ENCODE measurements at places on chromosomes 4 and X.
A peak's percentile ranks its signal among the peaks of the same experiment; 100 is the strongest.

DNA sequence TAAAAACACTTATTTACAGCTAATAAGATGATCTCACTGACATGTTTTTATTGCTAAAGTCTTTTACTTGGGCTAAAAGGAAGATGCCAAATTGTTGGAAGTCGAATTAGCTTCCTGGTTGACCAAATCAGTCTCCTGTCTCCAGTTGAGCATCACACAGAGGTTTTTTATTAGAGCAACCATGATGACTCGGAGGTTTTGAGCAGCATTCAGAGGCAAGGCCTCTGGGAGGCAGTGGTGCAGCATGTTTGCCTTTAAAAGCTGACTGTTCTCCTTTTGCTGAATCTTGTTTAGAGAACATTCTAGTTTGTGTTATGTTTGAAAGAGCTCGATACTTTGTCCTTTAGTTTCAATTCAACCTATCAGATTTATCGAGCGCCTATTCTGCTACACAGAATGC lies 2.1 kb downstream of the UCHL1 start:
- DNase-seq = peak; percentile 12

GRCh38 chr4:14434483-14434882 lies 567.8 kb upstream of the CPEB2 start:
- no peak for DNase-seq

DNA sequence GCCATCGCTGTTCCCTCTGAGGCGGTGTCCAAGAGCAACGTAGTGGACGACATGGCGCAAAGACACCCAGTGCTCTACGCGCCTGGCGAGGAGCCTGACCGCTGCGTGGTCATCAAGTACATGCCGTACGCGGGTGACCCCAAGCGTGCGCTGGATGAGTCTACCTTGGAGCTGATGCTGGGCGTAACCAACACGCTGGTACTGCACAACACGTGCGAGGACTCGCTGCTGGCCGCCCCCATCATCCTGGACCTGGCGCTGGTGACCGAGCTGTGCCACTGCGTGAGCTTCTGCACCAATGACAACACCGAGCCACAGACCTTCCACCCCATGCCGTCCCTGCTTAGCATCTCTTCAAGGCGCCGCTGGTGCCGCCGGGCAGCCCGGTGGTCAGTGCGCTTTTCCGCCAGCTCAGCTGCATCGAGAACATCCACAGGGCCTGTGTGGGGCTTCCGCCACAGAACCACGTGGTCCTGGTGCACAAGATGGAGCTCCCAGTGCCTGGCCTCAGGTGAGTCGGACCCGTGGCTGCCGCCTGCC lies 129.0 kb downstream of the ANAPC4 start:
- no peak for DNase-seq

DNA sequence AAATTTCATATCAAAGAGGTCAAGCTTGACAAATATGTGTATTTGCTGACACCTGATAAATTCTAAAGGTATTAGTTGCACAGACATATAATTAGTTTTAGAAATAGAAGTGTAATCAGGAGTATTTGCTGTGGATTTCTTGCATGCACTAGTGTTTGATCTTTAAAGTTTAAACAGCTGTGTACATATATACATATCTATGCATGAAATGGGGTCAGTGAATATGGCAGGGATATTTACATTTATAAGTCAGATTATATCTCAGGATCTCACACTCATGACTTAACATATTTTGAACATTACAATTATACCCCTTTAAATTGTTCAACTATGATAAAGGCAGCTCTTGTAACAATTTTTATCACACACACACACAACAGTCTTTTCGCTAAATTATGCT lies 547.4 kb upstream of the ACTRT1 start:
- DNase-seq = no peak

DNA sequence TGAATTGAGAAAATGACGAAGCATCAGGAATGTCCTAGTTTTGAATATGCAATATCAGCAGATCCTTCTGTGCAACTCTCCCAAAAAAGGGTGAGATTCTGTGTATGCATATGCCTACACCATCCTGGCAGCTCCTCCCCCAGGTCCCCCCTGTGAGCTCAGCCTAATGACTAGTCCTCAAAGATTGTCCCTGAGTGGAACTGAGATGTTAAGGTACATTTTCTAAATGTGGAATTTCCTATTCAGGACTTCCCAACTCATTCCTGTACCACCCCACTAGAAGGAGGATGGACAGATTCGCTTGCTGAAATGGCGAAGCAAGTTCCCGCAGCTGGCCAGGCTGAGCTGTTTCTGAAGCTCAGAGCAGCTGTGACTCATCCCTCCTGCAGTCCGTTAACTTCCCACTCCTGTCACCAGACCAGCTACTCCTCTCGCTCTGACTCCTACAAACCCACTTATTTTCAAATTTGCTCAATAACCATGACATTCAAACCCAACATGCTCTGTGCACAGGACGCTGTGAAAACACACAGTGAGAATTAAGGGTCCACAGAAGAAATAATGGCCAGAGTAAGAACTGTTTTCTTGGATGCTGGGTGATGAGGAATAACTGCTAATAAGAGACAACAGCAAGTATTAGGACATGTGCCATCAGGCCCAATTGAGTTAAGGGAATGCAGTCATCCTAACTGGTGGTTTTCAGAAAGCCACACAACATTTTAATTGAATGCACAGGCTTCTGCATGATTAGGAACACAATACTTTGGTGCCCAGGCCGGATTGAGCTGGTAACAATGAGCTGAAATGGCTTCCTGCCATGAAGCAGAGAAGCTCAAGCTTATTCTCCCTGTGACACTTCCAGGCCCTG lies 40.0 kb upstream of the IRF2 start:
- DNase-seq = no peak

DNA sequence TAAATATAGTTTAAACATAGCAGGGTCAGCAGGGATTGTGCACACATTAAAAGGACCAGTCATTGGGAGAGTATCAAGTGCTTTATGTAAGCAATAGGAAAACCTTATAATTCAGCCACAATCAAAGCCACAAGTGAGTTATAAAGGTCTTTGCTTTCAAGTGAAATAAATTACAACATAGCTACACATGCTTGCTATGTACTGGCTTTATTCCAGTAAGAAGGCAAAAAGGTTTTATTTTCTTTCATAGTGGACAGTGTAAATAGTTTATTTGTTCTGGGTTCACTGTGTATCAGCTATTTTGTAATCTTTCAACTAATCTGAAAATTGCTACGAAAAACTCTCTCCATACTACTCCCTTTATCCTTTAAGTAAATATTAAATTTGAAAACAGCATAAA lies 691.4 kb downstream of the PCDH7 start:
- DNase-seq = no peak

GRCh38 chr4:118911238-118911703 lies 22.6 kb downstream of the SYNPO2 start:
- DNase-seq = no peak

DNA sequence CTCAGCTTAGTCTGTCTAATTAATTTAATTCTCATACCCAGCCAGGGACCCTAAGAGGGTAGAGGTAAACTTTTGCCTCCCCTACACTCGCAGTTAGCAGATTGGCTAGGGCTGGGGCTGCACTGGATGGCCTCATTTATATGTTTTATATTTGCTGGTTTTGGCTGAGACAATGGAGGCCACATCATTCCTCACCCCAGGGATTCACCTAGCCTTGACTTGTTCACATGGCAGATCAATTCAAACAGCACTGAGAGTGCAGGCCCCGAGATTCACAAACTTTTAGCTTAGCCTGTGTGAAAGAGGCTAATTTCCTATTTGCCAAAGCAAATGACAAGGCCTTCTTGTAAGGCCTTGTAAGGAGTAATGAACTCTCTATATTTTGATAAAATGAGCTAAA lies 844.4 kb downstream of the ARAP2 start:
- no peak for DNase-seq

DNA sequence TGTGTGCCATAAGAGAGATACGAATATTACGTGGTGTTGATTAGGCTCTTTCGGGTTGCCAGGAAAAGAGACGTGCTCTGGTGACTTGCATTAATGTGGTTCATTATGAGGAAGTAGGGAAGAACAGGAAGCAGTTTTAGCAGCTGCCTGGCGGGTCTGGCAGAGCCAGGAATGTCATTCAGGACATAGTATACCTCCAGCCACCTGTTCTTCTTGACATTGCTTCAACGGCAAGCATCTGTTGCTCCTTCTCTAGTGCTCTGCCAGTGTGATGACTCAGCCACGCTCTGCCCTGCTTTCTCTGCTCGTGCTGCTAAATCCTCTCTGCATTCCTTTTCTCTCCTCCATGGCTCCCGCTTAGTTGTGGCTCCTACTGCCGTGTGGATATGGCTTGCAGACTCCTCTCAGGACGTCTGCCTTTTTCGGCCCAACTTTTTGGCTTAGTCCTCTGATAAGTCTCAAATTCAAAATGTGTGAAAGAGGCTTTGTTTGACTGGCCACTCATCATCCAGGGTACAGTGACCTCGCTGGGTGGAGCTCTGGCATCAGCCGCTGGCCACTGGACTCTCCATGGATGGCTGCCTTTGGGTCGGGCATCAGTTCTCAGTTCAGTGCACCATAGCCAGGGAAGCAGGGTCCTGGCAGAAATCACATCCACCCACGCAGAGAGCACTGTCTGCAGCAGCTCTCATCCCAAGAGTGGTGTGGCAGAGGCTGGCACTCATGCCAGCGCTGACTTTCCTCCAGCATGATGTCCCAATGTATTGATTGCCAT lies 89.3 kb upstream of the KLF3 start:
- no peak for DNase-seq

DNA sequence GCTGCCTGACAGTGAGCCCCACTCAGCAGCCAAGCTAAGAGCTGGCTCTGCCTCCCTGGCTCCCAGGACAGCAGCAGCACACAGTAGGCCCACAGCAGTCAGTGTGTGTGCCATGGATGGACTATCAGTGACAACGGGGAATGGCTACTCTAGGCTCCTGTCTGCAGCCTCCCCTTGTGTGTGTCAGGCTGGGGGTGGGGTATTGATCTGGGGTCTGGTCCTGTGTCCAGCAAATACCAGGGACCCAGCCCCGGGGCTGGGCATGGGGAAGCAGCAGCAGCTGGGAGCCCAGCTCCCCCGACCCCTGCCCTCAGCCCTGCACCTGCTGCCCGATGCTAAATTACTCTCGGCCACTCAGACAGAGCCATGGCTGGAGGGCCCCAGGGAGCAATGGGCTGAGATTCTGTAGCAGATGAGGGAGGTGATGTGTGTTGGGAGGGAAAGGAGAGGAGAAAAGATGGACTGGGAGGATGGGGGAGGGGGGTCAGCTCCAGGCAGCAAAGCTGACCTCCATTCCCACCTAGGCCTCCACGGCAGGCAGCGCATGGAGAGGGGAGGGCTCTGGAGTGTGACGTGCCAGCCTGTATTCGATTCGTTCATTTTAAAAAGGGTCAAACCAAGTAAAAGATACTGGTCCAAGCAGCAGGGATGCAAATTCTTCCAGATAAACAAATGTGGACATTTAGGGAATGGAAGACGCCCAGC lies 61.3 kb upstream of the CRMP1 start:
- no peak for DNase-seq

GRCh38 chr4:110970642-110971041 lies 347.8 kb upstream of the PITX2 start:
- peak; percentile 23 for DNase-seq

DNA sequence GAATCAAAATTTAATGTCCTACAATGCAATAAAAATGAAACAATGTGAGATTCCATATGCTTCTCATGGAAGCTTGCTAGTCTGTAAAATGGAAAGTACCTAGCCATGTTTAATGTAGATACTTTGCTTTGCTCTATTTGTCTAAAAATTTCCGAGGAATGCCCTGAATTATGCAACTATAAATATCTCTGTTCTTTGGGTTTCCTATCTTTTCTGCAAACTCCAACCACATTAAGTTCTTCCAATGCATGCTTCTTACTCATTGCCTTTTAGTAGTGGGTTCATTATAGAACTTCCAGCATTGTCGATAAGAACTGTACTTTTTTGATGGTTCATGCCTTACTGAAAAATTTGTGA lies 178.3 kb downstream of the RASL11B start:
- no peak for DNase-seq

DNA sequence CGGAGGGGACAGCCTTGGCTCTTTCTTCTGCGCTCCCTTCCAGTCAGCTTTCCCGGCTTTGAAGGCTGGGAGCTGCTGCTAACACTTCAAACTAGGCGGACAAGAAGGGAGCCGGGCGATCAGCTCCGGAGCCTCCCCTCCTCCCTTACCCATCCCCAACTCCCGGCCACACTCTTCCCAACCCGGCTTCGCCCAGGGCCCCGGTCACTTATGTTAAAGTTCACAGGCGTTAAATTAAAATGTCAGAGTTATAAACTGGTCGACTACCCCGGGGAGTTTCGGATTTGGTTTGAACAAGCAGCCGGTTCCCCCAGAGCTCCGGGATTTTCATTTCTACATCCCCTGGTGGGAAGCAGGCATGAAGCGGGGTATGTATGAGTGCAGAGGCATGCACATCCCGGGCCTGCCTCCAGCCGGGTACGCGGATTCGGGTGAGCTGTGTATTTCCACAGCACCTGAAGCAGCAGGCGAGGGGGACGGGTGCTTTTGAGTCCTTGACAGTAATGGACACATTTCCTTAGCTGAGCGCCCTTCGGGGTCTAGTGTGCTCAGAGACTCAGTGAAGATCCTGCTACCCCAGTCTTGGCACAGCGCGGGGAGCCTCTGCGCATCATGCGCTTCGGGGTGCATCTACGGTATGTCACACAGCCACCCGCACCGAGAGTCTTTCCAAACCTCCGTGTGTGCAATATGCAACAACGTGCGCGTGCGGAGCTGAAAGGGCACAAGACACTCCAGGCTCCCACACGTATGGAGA lies 880 bp downstream of the UNC5C start:
- DNase-seq = no peak

- no peak for DNase-seq
Observed at GRCh38 chr4:23456864-23457263, 433.0 kb downstream of the PPARGC1A start.

- DNase-seq = no peak
Observed at GRCh38 chrX:80667967-80668366, 141.7 kb downstream of the BRWD3 start.

GRCh38 chrX:37754516-37754915 lies 25.3 kb upstream of the CYBB start:
- no peak for DNase-seq

GRCh38 chrX:44908827-44909226 lies 35.8 kb downstream of the KDM6A start:
- no peak for DNase-seq

DNA sequence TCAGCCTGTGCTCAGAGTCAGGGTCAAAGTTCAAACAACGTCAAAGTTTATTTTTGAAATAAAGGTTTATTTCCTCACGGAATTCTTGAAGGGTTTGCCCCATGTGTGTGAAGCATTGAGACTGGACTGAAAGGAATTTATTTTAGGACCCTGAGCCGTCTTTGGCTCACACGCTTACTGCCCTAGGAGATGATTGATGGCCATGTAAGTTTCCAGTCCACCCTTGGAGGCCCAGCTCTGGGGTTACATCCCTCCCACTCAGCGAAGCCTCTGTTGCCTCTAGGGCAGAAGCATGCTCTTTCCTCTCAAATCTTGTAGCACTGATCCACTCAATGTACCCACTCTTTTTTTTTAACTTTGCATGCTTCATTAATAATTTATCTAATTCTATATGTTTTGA lies 4.5 kb upstream of the NHSL2 start:
- no peak for DNase-seq

- DNase-seq = peak; percentile 56
Observed at GRCh38 chr4:140641789-140642439, 73.2 kb upstream of the UCP1 start.

DNA sequence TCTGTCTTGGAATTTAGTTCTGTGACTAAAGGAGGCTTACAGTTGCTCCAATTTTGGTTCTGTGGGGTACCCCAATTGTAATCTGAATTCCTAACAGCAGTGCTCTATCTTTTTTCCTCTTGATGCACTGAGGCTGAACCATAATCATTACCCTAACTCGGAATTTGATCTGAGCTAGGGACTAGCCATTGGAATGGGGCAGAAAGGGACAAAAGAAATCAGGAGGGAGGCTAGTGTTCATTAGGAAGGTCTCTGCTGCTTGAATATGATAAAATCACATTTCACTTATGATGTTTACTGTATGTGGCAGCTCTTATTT lies 2.7 kb downstream of the KLF3 start:
- DNase-seq = no peak

All from large intestine (tissue), 12 donors.